ENCODE measurements at places on chromosomes 1 and 21.

GRCh38 chr1:12343823-12344487 is 114.1 kb downstream of the VPS13D start:
- no peak for DNase-seq

DNA sequence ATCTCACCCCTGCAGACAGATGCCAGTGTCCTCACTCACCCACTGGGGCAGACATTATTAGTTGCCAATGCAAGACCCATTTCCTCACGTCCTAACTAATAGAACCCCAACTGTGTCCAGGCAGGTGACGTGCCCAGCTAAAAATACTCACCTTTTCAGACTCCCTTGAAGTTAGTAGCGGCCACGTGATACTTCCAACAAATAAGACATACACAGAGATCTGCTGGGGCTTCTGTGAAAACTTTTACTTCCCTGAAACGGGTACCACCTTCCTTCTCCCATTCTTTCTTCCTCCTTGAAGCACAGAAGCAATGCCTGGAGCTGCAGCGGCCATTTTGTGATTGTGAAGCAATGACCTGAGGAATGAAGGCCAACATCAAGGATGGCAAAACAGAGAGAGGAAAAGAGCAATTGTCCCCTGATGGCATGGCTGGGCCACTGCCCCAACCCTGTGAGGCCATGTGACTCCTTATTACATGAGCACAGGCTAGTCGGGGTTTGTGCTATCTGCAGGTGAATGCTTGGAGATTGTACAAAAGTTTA is 74.4 kb upstream of the TMPRSS2 start:
- no peak for DNase-seq

DNA sequence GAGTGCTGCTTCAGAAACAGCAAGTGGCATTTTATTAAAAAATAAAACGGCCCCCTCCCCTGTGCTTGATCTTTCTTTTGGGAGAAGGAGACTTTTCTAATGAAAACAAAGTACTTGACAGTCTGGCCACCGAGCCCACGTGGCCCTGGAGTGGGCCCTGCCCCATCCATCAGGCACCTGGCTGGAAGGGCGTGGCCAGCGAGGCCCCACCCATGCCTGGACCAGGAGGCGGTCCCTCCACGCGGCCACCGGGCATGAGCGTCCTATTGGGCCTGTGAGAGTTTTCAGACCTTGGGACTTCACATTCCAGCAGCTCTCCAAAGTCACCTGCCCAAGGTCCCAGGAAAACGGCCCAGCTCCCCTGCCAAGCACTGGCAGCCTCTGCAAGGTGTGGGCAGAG is 144.7 kb downstream of the CASZ1 start:
- no peak for DNase-seq

DNA sequence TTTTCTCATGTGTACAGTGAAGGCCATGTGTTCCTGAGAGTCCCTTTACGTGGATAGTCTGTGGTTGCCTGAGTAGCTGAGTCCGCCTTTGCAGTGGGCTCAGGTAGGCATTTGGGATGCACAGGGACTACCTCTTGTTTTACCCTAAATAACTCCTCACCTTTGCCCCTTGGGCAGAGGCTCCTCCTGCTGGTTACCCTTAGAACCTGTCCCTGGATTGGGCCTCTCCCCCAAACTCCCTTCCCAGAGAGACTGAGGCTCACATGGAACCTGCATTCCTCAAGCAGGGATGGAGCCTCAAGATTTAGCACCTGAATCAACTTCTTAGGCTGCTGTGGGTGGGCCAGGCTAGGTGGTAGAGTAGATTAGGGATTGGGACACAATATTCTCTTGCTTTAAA is 111.7 kb downstream of the FOXD2 start:
- DNase-seq = no peak

DNA sequence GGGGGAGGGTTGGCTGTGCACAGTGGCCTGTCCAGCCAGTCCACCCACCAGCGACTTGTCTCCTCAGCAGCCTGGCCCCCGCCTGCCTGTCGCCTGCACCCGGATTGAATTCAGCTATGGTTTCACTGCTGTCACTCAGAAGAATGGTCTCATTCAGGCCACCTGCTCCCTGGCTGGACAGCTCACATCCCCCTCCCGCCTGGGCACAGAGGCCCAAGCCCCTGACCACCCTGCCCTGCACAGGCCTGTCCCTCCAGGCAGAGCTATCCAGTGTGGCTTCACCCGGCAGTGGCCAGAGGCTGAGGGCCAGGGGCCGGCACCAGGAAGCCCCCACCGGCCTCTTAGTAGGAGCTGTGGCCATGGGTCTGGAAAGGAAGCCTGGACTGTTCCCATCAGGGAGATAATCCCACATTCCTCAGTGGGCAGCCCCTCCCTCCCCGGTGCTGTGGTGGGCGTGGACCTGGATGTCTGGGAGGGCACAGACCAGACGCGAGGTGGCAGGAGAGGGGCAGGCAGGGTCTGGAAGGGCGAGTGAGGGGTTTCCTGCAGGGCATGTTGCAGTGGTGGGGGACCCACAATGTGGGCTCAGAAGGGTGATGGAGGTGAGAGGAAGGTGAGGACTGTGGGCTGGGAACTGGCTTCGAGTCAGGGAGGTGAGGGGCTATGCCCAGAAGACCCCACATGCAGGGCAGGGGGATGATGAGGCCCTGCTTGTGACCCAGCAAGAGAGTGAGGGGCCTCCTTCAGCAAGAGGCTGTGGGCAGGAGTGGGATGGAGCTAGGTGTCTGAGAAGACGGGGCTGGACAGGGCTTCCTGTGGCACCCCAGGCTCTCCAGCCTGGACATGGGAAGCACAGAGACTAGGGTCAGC is 30.4 kb downstream of the WNT9A start:
- DNase-seq = no peak

- DNase-seq = no peak
Measured at GRCh38 chr1:84759756-84760155, 69.5 kb upstream of the SSX2IP start.

GRCh38 chr1:153646672-153647345 is 11.7 kb upstream of the SNAPIN start:
- DNase-seq = no peak

Measured in activated CD4-positive, CD25-positive, alpha-beta regulatory T cell treated with anti-CD3 and anti-CD28 coated beads, Interleukin-2, amount 50 U/mL, for 16 hours (primary cell).